ENCODE measurements at places on chromosomes 1 and 21.

DNA sequence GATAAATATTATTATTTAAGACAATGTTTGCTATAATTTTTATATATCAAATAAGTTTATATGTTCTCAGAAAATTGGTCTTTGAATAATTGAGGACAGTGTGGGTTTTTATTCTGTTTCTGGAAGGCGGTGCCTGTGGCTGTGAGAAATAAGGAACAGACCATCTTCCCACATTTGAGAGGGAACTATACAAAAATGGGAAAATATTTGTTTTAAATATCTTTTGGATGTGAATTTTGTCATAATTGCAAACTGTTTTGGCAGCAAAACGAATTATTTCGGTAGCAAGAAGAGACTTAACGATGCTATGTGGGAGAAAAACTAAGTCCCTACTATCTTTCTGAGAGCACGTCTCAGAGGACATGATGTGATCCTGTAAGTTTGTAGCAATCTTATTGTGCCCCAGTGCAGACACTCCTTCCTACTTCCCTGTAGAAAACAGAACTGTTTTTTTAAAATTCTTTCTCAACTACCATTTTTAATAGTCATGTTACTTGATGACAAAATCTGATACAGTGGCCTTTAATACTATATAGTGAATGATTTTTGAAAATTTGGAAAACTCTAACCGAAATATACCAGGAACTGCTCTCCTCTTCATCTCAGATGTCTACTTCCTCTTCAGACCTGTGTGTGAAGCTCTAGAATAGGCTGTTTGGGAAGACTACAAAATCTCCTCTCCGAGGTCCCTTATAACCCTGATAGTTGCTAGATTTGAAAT lies 25.4 kb downstream of the PTPRC start:
- no peak for DNase-seq

DNA sequence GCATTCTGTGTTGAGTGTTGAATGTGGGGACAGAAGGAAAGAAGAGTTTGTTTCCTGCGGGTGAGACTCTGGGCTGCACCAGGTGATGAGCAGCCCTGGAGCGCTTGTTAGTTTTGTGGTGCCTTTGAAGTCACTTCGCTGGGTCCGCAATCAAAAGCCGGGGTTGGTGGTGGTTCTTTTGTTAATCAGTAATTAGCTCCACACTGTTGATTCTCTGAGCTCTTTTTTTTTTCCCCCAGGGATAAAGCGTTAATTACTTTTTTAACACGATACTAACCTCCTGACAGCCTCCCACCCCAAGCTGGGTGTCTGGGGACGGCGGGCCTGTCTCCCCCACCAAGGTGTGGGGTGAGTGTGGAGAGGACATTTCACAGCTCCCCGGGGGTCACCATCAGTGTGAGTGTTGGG lies 56.6 kb downstream of the AGPAT3 start:
- no peak for DNase-seq

DNA sequence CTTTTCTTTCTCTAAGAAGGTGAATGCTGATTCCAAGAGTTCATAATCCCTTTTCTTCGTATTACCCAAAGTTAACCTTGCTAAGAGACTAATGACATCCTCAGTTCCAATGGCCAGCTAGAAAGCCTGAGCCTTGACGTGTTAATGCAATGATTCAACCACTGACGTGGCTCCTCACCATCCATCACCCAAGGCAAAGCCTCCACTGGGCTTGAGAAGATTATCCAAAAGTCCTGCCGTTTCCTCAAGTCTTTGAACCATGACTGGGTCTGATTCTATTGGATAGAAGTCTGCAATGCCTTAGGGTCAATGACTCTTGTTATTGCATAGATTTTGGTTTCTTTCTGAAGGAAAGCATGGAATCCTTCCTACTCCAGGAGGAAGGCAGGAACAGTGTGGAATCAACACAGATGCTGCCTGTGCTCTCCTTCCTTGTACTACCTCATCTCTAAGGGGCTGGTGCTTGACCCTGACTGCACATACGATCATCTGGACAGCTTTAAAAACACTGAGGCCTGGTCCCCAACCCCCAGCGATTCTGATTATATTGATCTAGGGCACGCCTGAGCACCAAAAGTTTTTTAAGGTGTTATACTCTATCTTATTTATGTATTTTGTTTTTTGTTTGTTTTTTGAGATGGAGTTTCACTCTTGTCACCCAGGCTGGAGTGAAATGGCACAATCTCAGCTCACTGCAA lies 69.3 kb upstream of the ANGPTL1 start:
- peak; percentile 88 for DNase-seq

- no peak for DNase-seq
Observed at GRCh38 chr1:35447278-35447677, 109.9 kb downstream of the KIAA0319L start.

GRCh38 chr1:115469703-115470476 lies 131.8 kb upstream of the NGF start:
- DNase-seq = peak; percentile 85

GRCh38 chr1:224922404-224923164 lies 6.9 kb upstream of the DNAH14 start:
- DNase-seq = peak; percentile 38

- DNase-seq = no peak
Observed at GRCh38 chr1:27133991-27134390, 20.9 kb downstream of the SLC9A1 start.

DNA sequence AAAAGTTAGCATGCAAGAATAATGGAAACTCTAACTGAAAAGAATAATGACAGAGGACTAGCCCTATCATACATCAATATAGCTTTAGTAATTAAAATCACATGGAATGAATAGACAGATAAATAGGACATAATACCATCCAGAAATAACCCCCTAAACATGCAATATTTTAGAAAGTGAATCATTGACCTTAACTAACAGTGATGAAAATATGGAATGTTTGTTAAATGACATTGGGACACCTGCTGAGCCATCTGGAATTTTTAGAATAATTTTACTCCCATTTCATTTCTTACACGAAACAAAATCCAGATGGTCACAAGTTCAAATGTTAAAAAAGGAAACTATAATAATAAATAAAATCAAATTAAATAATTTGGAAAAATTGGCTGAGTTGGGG lies 53.1 kb upstream of the FMO3 start:
- DNase-seq = peak; percentile 69

- DNase-seq = peak; percentile 60
Observed at GRCh38 chr1:185850366-185850765, 116.2 kb downstream of the HMCN1 start.

DNA sequence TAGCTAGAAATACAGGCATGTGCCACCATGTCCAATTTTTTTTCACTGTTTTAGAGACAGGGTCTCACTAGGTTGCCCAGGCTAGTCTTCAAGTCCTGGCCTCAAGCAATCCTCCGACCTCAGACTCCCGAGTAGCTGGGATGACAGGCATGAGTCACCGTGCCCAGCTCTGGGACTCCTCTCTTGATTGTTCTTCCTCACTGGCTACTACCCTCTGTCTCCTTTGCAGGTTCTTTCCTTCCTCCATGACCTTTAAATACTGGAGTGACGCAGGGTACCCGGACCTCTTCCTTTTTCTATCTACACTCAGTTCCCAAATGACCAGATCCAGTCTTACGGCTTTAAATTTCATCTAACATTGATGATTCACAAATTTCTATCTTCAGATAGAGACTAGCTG lies 34.9 kb downstream of the ASH1L start:
- no peak for DNase-seq

DNA sequence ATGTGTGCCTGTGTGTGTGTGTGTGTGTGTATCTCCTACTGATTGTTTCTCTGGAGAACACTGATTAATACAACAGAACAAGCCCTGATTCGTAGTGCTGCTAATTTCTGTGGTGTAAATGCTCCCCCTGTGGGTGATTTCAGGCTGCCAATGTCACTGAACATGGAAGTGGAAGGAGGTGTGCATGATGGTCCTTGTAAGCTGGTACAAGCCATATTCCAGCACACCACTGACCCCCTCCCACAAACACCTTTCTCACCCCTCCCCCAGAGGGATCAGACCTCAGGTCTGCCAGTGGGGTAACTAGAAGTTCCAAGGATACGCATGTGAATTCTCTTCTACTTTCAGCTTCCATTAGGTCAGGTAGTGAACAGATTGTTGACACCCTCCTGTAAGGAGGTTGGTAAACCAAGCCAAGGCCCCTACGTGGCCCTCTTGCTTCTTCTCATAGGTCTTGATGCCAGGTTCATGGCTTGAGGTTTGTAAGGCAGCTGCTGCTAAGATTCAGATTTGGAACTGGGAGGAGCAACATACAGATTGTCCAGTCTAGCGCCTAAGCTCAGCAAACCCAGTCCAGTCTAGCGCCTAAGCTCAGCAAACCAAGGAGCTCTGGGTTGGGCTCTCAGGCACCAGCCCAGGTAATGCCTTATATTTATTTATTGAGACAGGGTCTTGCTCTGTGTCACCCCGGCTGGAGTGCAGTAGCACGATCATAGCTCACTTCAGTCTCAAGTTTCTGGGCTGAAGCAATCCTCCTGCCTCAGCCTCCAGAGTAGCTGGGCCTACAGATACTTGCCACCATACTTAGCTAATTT lies 38.7 kb downstream of the DHCR24 start:
- no peak for DNase-seq

GRCh38 chr1:237287876-237288521 lies 246.0 kb downstream of the RYR2 start:
- no peak for DNase-seq

DNA sequence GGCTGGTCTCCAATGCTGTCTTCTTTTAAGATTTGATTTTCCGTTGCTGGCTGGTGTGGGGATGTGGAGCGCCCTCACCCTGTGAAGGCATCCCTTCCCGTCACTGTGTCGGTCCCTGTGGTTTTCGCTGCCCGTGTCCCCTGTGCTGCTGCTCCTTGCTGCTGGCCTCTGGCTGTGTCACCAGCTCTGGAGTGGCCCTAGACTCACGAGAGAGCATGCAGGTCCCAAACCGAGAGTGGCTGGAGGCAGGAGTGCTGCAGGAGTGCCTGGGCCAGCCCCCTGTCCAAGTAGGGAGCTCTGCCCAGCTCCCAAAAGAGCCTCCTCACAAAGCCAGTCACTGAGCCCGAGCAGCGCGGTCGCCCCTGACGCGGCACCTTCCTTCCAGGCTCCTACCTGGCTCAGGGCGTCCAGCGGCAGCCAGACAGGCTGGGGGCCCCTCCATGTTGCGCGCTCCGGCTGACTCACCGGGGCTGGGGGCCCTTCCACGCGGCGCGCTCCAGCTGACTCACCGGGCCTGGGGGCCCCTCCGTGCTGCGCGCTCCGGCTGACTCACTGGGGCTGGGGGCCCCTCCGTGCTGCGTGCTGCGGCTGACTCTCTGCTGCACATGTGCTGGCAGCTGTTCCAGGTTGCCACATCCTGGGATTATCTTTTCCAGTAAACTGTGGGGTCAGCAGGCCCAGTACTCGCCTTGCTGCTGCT lies 106.7 kb upstream of the COL6A1 start:
- peak; percentile 98 for DNase-seq

- peak; percentile 95 for DNase-seq
Observed at GRCh38 chr1:106700211-106700610, 356.3 kb upstream of the PRMT6 start.

DNA sequence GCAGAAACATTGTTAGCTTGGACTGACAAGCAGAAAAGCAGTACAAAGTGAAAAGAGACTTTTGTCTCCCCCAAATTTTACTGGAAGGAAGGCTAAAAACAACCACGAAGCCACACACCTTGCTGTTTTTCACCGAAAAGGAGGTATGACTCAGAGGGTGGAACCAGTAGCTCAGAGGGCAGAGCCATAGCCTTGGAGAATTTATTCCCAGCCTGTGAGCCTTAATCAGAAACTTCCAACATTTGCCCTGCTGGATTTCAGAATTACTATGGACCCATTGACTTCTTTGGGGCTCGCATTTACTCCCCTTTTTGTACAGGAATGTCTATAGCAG lies 32.0 kb downstream of the RPS6KC1 start:
- no peak for DNase-seq

DNA sequence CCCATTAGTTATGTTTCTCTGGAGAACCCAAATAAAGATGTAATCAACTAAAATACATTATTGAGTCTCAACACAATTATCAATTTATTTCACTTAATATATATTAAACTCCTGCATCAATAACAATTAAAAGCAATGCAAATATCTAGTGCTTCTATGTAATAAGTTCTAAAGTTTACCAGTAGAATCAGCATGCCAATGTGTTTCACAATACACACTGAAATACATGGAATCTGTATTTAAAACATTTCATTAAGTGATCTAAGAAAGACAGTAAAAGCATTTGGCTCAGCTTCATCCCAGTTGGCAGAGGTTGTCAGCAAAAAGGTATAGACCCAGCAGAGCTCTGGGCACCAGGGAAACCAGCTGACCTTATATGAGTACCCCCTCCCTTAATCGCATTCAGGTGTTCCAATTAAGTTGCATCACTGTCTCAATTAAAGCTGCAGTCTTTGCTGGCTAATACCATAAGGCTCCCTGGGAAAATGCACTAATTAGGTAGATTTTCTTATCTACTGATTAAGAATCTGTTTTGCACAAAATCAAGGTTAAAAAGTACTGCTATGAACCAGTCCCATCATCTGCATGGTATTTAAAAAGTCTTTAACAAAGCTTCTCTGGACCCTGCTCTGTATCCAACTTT lies 63.1 kb downstream of the NIBAN1 start:
- peak; percentile 14 for DNase-seq

- no peak for DNase-seq
Observed at GRCh38 chr1:8604041-8604945, 213.1 kb downstream of the RERE start.

GRCh38 chr1:100893718-100894117 lies 924 bp downstream of the EXTL2 start:
- DNase-seq = no peak

GRCh38 chr1:202072211-202072765 lies 50.4 kb upstream of the GPR37L1 start:
- no peak for DNase-seq

- no peak for DNase-seq
Observed at GRCh38 chr1:90558126-90558525, 159.0 kb downstream of the BARHL2 start.

GRCh38 chr1:12769031-12769430 lies 4.5 kb upstream of the PRAMEF12 start:
- no peak for DNase-seq

- DNase-seq = no peak
Observed at GRCh38 chr1:200918006-200918405, 23.3 kb downstream of the INAVA start.

DNA sequence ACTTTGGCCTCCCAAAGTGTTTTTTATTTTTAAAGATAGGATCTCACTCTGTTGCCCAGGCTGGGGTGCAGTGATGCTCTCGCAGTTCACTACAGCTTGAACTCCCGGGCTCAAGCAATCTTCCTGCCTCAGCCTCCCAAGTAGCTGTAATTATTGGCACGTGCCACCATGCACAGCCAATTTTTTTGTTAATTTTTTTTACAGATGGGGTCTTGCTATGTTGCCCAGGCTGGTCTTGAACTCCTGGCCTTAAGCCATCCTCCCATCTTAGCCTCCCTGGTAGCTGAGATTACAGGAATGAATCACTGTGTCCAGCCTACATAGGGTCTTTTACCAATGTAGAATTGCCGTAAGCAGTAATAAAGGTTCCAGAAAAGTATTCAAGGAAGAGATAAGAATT lies 49.1 kb upstream of the HP1BP3 start:
- DNase-seq = no peak

All from fibroblast of skin of right biceps (primary cell).